ENCODE measurements at places on chromosomes 3 and 15.

DNA sequence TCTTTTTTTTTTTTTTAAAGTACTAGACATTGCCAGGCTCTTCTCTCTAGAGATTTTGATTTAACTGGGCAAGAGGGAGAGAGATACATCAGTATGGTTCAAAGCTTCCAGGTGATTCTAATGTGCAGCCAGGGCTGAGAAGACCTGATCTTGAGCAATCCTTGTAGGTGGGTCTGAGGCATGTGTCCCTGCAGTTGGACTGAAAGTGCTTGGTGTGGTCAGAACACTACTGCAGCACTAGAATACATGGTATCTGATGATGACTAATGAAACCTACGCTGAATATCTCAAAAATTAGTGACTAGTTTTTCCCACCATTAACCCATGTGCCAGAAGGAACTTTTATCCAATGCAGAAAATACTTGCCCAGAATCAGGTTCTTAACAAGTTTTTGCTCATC, 34.4 kb upstream of the MYO5C start:
- DNase-seq: no peak

DNA sequence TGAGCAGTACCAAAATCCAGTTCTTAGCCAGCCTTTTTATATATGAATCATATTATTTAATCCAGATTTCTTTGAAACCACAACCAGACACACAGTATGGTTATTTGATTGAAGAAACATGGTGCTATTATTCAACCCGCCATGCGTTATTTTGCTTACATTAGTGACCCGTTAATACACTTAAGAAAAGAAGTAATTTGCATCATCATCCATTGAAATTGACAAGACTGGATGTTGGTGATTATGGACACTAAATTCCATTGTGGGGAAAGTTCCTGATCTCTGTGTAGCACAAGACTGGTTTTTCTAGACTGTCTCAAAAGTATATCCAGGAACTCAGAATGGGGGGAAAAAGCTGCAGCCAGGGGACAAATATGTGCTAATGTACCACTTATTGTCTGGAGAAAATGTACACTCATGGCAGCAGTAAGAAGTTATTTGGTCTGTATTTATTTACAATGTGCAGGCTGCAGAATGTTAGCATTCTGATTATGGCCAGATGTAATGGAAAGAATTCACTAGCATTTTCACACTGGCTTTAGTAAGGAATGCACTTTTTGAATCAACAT, 80.3 kb downstream of the FILIP1L start:
- DNase-seq: no peak

GRCh38 chr15:91243826-91244225, 143.8 kb downstream of the SV2B start:
- no peak for DNase-seq

GRCh38 chr3:138673641-138674530, 65.3 kb downstream of the FAIM start:
- no peak for DNase-seq

DNA sequence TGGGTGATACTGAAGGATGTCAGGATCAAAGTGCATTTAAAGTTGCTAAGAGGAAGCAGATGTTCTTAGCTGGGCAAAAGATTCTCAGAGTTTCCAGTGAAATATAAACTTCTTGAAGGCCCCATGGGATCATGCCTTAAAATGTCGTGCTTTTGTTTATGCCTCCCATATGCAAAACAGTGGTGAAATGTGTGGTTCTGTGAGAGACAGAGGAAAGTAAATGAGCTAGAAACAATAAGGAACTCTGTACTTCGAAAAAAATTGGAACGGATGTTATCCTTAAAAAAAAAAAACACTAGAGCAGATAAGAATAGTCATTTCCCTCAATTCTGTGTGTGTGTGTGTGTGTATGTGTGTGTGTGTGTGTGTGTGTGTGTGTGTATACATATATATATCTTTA, 497.0 kb upstream of the TBL1XR1 start:
- DNase-seq: no peak

DNA sequence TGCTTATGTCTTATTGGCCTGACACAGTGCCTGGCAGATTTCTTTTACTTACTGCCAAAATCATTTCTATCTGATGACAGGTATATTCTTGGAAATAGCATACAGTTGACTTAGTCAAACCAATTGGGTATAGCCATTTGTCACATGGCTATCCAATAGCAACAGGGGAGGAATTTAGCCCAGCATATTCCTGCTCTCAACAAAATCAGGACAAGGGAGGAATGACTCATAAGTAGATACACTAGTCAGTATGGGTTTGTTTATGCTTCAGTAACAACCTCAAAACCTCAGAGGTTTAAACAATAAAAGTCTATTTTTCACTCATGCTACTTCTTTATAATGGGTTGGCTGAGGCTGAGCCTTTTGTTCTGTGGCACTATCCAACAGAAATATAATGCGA, 38.0 kb upstream of the VILL start:
- no peak for DNase-seq

- no peak for DNase-seq
Observed at GRCh38 chr15:62326460-62327011, 161.5 kb upstream of the C2CD4B start.

DNA sequence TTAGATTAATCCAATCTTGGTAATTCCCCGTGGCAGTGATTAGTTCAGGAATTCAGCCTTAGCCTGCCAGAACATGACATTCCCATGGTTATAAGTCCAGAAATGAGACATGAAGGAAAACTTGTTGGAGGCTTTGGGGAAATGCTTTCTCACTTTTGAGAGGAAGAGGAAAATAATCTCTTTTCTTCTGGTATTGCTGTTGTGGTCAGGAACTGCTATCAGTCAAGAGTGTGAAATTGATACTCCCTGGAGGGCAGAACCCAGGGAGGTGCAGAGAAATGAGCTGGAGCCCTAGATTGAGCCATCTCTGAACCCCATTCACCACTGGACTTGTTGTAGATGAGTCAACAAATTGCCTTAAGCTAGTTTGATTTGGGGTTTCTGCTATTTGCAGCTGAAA, 38.6 kb upstream of the APH1B start:
- DNase-seq: no peak
